Lung microvascular endothelial cell (primary cell): ENCODE measurements at places on chromosomes 3 and 15.

- no peak for DNase-seq
Measured at GRCh38 chr3:154034797-154035330, 86.3 kb upstream of the ARHGEF26 start.

GRCh38 chr3:88221726-88222125, 72.0 kb downstream of the C3orf38 start:
- DNase-seq, result no peak

- no peak for DNase-seq
Measured at GRCh38 chr3:70096376-70097066, 97.0 kb downstream of the SAMMSON start.

DNA sequence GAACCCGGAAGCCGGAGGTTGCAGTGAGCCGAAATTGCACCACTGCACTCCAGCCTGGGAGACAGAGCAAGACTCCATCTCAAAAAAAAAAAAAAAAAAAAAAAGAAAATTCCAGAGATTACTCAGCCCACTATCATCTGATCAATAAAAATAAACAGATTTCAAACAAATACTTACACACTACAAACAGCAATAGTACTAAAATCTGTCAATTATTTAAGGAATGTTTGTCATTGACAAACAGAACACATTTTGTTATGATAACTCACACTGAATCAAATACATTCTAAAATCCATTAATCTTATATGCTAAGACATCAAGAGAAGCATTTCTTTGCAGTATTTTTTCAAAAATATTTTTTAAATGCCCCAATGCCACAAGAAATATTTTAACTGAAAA, 7.6 kb downstream of the MYO9A start:
- no peak for DNase-seq

DNA sequence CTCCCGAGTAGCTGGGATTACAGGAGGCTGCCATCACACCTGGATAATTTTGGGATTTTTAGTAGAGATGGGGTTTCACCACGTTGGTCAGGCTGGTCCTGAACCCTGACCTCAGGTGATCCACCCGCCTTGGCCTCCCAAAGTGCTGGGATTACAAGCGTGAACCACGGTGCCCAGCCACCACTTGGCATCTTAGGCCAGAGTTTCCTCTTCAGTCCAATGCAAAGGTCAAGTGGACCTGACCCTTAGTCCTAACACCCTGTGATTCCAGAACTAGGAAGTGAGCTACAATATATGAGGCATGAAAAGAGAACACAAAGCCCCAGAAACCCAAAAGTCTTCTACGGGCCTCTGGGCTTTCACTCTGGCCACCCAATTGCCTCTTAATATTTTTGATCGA, 5.3 kb downstream of the MYLK start:
- DNase-seq, result no peak

DNA sequence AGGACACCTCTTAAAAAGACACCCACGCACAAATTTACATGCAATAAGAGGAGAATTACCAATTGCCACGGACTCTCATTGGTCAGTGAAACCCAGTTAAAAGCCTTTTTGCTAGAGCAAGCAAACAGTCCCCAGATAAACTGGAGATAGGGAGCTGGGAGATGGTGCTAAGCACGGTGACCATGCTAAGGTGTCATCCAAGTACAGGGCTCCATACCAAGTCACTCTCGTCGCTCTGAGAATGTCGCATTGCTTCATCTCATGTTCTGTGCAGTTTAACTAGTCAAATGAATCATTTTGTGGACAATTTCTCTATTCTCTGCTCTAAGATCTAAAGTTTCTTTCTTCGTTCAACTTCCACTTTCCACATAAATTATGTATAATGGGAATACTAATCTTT, 581.9 kb downstream of the AGBL1 start:
- DNase-seq, result no peak

DNA sequence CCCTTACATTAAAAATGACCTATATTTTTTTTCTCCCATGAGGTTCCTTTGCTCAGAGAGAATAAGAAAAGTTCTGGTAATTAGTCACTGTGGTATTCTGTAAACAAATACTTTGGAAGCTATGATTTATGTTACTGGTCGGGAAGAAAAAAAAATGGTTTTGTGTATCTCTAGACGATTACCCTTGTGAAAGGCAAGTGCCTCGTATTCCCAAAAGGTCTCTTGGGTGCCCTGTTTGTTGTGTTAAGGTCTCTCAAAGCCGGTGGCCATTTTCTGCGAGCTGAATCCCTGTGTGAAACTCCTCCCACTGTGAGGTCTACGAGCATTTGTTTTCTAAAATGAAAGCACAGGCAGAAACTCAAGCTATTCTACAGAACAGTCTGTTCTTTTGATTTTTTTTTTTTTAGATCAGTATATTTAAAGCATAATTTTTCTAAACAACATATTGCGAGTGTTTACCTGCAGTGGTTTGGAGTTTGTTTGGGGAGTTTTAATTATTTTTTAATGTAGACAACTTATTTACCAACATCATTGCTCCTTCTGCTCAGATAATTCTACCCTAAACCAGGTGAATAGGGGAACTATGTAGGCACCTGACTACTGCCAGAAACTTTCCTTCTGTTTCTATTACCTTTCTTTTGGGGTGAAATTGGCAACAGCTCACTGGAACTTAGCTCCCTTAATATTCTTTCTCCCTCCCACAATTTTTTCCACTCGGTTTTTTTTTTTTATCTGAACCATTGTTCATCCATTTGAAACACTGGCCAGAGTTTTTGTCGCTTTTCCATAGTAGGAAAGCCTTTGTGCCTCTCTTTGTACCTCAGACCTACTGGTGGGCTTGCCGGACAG, 44.0 kb downstream of the ZBTB38 start:
- DNase-seq, result peak; percentile 93

DNA sequence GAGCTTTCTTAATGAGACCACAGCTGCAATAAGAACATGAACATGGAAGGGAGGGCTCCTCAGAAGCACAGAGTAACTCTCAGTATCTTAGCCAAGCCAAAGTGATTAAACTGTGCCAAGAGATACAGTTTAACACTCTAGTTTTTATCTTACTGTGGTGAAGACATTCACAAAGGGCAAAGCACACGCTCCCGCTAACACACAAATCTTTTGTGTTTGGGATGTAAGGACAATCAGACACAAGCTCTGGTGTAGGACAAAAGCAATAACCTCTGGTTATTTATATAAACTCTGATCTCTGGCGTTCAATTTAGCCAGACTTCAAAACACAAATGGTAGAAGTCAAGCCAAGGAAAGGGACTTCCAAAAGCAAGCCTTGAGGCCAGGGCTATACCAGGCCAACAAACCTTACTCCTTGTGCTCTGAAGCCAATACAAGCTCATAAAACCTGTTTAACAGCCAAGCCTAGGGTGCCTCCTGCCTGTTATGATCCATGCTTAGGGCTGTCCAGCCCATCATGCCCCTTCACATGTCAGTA, 27.8 kb downstream of the DPH3 start:
- DNase-seq, result no peak
